Suprapubic skin (tissue), 4 donors: ENCODE measurements at places on chromosomes 6 and 20.
A peak's percentile ranks its signal among the peaks of the same experiment; 100 is the strongest.

GRCh38 chr6:131354356-131354755 lies 218.7 kb upstream of the ARG1 start:
- H3K36me3 ChIP-seq = no peaks in the 10 kb centered on the region
- DNase-seq = no peak

GRCh38 chr6:160139420-160139851 lies 17.8 kb downstream of the SLC22A1 start:
- H3K36me3 ChIP-seq = no peaks in the 10 kb centered on the region
- no peaks in the 10 kb centered on the region for H3K27me3 ChIP-seq
- H3K27ac ChIP-seq = no peak overlapping the region
- H3K4me1 ChIP-seq = peaks cover 8% of the 10 kb centered on the region
- no peak for DNase-seq

DNA sequence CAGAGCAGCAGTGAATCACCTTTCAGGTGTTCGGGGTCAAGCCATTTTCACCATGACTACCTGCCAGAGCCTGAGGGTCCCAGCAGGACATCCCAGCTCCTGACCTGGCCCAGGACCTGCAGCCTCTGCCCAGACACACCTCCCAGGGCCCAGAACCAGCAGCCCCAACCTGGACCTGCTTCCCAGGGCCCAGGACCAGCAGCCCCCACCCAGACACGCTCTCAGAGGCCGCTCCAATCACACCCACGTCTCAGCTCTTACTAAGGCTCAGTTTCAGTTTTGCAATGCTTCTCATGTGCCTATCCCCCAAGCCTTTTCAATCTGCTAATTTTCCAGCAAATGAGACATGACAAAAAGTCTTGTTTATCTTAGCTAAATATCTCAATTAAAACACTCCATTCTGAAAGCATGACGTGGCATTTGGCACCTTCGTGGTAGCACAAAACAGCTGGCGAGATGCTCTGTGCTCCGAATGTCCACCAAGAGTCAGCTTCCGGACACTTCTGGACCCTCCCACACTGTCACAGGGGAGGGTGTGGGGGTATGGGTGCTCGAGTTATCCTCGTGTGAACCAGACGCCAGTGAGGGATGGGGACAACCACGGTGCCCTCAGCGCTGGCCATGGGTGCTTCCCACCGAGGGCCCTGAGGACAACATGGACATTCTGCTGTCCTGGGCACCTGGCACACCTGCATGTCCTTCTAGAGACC lies 253.2 kb downstream of the DLL1 start:
- DNase-seq = peak; percentile 77
- no peaks in the 10 kb centered on the region for H3K36me3 ChIP-seq
- H3K4me3 ChIP-seq = no peak overlapping the region

DNA sequence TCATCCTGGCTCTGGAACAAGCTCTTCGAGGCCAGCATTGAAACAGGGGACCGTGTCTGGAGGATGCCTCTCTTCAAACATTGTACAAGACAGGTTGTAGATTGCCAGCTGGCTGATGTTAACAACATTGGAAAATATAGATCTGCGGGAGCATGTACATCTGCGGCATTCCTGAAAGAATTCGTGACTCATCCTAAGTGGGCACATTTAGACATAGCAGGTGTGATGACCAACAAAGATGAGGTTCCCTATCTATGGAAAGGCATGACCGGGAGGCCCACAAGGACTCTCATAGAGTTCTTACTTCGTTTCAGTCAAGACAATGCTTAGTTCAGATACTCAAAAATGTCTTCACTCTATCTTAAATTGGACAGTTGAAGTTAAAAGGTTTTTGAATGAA lies 3.6 kb upstream of the CDKN1A start:
- no peak overlapping the region for H3K4me3 ChIP-seq
- no peaks in the 10 kb centered on the region for H3K27me3 ChIP-seq

- H3K4me1 ChIP-seq = no peaks in the 10 kb centered on the region
- no peak overlapping the region for H3K4me3 ChIP-seq
- H3K36me3 ChIP-seq = no peaks in the 10 kb centered on the region
- H3K27me3 ChIP-seq = no peaks in the 10 kb centered on the region
Measured at GRCh38 chr6:153842491-153842890, 196.5 kb upstream of the OPRM1 start.

GRCh38 chr6:167846997-167847606 lies 20.4 kb downstream of the AFDN start:
- H3K4me3 ChIP-seq = no peak overlapping the region
- H3K27me3 ChIP-seq = no peaks in the 10 kb centered on the region
- H3K27ac ChIP-seq = no peak overlapping the region
- DNase-seq = no peak
- H3K4me1 ChIP-seq = peaks cover 14% of the 10 kb centered on the region
- no peaks in the 10 kb centered on the region for H3K36me3 ChIP-seq

- H3K4me1 ChIP-seq = peaks cover 9% of the 10 kb centered on the region
- DNase-seq = no peak
- no peaks in the 10 kb centered on the region for H3K36me3 ChIP-seq
- H3K27ac ChIP-seq = no peak overlapping the region
- H3K4me3 ChIP-seq = no peak overlapping the region
Measured at GRCh38 chr6:73564578-73565345, 43.9 kb upstream of the EEF1A1 start.

DNA sequence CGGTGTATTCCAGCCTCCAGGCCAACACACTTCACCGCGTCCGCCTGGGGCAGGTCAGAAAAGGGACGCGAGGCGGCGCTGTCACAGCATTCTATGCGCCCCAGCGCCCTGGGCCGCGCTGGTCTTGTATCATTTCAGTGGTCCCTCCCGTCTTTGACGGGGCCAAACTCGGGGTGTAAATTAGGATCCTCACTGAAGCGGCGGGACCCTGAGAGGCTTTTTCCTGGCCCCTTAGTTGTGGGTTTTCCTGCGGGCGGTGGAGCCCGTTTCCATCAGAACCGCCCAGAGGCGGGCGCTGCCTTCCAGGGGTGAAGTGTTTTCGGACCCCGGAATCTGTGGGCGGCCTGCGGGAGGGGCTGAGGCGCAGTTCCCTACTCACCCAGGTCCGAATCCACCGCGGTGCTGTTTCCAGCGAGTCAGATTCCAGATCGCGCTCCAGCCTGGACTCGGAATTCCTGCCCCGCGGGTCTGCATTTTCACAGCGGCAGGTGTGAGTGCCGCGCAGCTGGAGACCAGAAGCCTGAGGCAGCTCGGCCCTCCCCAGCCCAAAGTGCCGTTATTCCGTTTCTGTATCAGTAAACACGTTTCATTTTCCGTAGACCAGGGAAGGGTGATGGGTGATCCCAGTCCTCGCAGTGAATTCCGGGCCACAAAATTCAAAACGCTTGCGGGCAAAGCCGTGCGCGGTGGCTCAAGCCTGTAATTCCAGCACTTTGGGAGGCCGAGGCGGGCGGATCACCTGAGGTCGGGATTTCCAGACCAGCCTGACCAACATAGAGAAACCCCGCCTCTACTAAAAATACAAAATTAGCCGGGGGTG lies 3.9 kb upstream of the MICB start:
- H3K27me3 ChIP-seq = peaks cover 5% of the 10 kb centered on the region
- no peaks in the 10 kb centered on the region for H3K36me3 ChIP-seq
- peaks cover 34% of the 10 kb centered on the region for H3K4me1 ChIP-seq
- DNase-seq = peak; percentile 87
- peak overlapping the region; percentile 68 for H3K27ac ChIP-seq

GRCh38 chr20:50491926-50492634 lies 18.1 kb upstream of the PTPN1 start:
- no peak overlapping the region for H3K27ac ChIP-seq
- no peaks in the 10 kb centered on the region for H3K27me3 ChIP-seq
- H3K4me3 ChIP-seq = no peak overlapping the region
- DNase-seq = no peak

DNA sequence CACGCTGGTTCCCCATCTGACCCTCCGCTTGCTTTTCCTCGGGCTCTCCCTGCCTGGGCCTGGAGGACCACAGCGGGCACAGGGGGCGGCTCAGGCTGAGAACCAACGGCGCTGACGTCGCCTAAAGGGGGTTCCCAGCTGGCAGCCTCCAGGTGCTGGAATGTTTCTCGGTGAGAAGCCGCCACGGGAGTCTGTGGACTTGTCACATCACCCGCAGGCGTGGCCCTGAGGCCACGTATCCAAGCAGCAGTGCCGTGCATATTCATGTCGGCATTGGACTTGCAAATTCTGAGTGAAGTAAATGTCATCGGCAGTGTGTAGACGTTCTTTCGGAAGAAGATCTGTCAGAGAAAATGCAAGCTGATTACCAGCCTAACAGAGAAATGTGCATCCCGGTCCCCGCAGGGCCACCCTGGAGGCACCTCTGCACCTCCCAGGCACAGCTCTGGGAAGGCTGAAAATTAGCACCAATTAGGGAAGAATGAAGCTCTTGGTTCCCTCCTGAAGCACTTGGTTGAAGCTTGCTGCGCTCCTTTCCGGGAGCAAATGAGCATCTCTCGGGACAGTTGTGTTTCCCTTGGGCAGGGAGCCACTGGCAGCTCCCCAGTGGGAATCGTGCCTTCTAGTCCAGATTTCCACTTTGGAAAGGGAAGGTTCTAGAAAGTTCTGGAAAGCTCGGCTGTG lies 24.3 kb downstream of the NTSR1 start:
- H3K4me1 ChIP-seq = no peaks in the 10 kb centered on the region
- DNase-seq = peak; percentile 52
- no peak overlapping the region for H3K27ac ChIP-seq
- H3K36me3 ChIP-seq = no peaks in the 10 kb centered on the region
- H3K4me3 ChIP-seq = no peak overlapping the region

GRCh38 chr6:45724511-45724910 lies 291.1 kb downstream of the CLIC5 start:
- no peaks in the 10 kb centered on the region for H3K36me3 ChIP-seq
- H3K27ac ChIP-seq = no peak overlapping the region
- peaks cover 6% of the 10 kb centered on the region for H3K4me1 ChIP-seq
- DNase-seq = no peak

- H3K36me3 ChIP-seq = no peaks in the 10 kb centered on the region
- H3K27me3 ChIP-seq = no peaks in the 10 kb centered on the region
- H3K27ac ChIP-seq = no peak overlapping the region
- no peak overlapping the region for H3K4me3 ChIP-seq
- no peaks in the 10 kb centered on the region for H3K4me1 ChIP-seq
Measured at GRCh38 chr6:69069881-69070280, 434.8 kb downstream of the ADGRB3 start.

- H3K27ac ChIP-seq = peak overlapping the region; percentile 22
- H3K27me3 ChIP-seq = no peaks in the 10 kb centered on the region
- H3K4me1 ChIP-seq = peaks cover 73% of the 10 kb centered on the region
- no peak for DNase-seq
- no peak overlapping the region for H3K4me3 ChIP-seq
- no peaks in the 10 kb centered on the region for H3K36me3 ChIP-seq
Measured at GRCh38 chr20:10625641-10626040, 48.2 kb downstream of the JAG1 start.

GRCh38 chr6:76814496-76815458 lies 648.5 kb downstream of the HTR1B start:
- no peak for DNase-seq
- no peaks in the 10 kb centered on the region for H3K4me1 ChIP-seq
- H3K27ac ChIP-seq = no peak overlapping the region
- H3K36me3 ChIP-seq = no peaks in the 10 kb centered on the region
- H3K27me3 ChIP-seq = no peaks in the 10 kb centered on the region
- H3K4me3 ChIP-seq = no peak overlapping the region

DNA sequence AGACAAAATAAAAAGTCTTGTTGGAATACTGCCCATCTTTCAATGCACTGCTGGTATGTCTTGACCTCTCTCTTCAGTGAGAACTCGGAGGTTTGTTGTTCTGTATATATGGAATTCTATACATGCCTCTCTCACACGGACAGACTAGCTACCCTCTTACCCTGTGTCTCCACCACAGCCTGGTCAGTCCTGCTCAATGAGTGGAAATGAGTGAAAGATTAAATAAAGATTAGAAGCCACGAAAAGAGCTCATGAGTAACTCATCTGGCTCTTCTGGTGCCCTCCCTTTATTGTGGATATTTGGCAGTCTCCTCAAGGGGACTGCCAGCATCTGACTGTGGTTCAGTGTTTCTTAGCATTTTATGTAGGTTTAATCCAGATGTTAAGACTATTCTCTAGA lies 262.8 kb upstream of the MAP3K7 start:
- H3K4me3 ChIP-seq = no peak overlapping the region
- peaks cover 5% of the 10 kb centered on the region for H3K4me1 ChIP-seq
- no peaks in the 10 kb centered on the region for H3K27me3 ChIP-seq
- H3K36me3 ChIP-seq = no peaks in the 10 kb centered on the region
- H3K27ac ChIP-seq = no peak overlapping the region

GRCh38 chr6:116073765-116074440 lies 13.2 kb upstream of the FRK start:
- H3K27ac ChIP-seq = no peak overlapping the region
- H3K4me3 ChIP-seq = no peak overlapping the region
- no peaks in the 10 kb centered on the region for H3K4me1 ChIP-seq
- no peaks in the 10 kb centered on the region for H3K36me3 ChIP-seq
- H3K27me3 ChIP-seq = no peaks in the 10 kb centered on the region
- no peak for DNase-seq

- no peaks in the 10 kb centered on the region for H3K27me3 ChIP-seq
- DNase-seq = no peak
- peaks cover 10% of the 10 kb centered on the region for H3K4me1 ChIP-seq
Measured at GRCh38 chr6:143734641-143735063, 56.9 kb downstream of the PHACTR2 start.

GRCh38 chr6:106037060-106037459 lies 49.1 kb upstream of the PRDM1 start:
- H3K4me3 ChIP-seq = no peak overlapping the region
- no peaks in the 10 kb centered on the region for H3K27me3 ChIP-seq
- no peaks in the 10 kb centered on the region for H3K36me3 ChIP-seq
- no peak overlapping the region for H3K27ac ChIP-seq
- no peaks in the 10 kb centered on the region for H3K4me1 ChIP-seq
- no peak for DNase-seq

DNA sequence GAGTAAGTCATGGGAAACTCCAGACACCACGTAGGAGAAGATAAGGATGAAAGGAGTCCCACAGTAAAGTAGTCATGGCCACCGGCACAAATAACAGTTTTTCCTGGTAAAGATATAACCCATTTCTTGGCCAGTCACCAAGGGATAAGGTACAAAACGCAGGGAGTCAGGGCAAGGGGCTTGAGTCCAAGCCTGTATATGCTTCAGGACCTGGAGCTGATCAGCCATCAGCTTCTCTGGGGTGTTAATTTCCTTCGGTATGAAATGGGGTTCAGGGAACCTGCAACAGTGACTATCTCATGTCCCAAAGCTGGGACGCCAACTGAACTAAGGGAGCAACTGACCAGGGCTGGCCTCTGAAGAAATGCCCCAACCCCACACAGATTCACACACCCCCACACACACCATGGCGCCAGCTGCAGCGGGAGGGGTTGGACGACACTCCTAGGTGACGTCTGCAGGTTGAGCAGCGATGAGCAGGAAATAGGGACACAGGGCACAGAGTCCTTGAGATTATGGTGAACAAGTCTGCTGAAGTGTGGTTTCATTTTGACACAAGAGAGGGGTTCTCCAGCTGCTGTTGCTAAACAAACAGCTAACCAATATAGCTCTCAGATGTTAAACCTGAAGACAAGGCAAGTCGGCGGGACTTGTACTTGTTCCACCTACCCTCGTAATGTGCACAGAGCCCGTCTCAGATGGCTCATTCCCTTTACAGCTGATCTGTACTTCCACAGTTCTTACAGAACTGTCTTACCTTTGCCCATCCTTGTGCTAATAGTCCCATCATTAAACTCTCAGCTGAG lies 7.4 kb upstream of the ADTRP start:
- H3K4me1 ChIP-seq = no peaks in the 10 kb centered on the region
- no peak overlapping the region for H3K27ac ChIP-seq
- H3K27me3 ChIP-seq = no peaks in the 10 kb centered on the region
- no peaks in the 10 kb centered on the region for H3K36me3 ChIP-seq

GRCh38 chr20:44123874-44124535 lies 63.0 kb downstream of the JPH2 start:
- H3K4me1 ChIP-seq = no peaks in the 10 kb centered on the region
- DNase-seq = no peak
- no peaks in the 10 kb centered on the region for H3K36me3 ChIP-seq
- no peak overlapping the region for H3K4me3 ChIP-seq
- H3K27me3 ChIP-seq = peaks cover 21% of the 10 kb centered on the region
- no peak overlapping the region for H3K27ac ChIP-seq
